Activated CD4-positive, alpha-beta memory T cell treated with anti-CD3 and anti-CD28 coated beads, Interleukin-2, amount 10 ng/mL, durations not matched to agents 7 days and 5 days (primary cell): ENCODE measurements at places on chromosomes 3 and 15. TPM values are rescaled to one million over a fixed set of nuclear protein-coding genes. Genes with fewer than 3 reads are reported as not detected.

Gene CNTN6
- not detected for total RNA-seq

Gene CCDC9B
- total RNA-seq = 2.6 TPM

Gene TRAIP
- 21.0 TPM for total RNA-seq

Gene ADCY5
- total RNA-seq = not detected

Gene HIGD2B
- total RNA-seq = 0.20 TPM

Gene CYP8B1
- not detected for total RNA-seq

Gene C2CD4B
- 0.40 TPM for total RNA-seq

Gene SCAANT1
- total RNA-seq = not detected

Gene TRMT10C
- 21.4 TPM for total RNA-seq

Gene IQCB1
- 39.1 TPM for total RNA-seq

Gene MAPKAPK3
- 146 TPM for total RNA-seq

Gene CRELD1
- 17.1 TPM for total RNA-seq

Gene LRRC34
- 6.0 TPM for total RNA-seq

Gene LRRC31
- total RNA-seq = not detected

Gene CASR
- total RNA-seq = 0.15 TPM

Gene ITIH1
- not detected for total RNA-seq

Gene TM4SF1
- not detected for total RNA-seq

Gene C2CD4A
- total RNA-seq = 0.23 TPM

Gene MGLL
- total RNA-seq = 1.7 TPM

Gene RIOX2
- total RNA-seq = 46.5 TPM

Gene GRK7
- not detected for total RNA-seq

Gene AQP9
- not detected for total RNA-seq

Gene SHISA5
- total RNA-seq = 336 TPM

Gene SYNPR
- not detected for total RNA-seq

Gene SLCO3A1
- 48.8 TPM for total RNA-seq

Gene FSTL1
- total RNA-seq = 0.35 TPM

Gene PLSCR5
- total RNA-seq = not detected

Gene RFT1
- total RNA-seq = 26.4 TPM

Gene KIF7
- total RNA-seq = 0.13 TPM

Gene SI
- total RNA-seq = not detected

Gene ERICH6
- total RNA-seq = 0.38 TPM

Gene ASB14
- not detected for total RNA-seq

Gene PTH1R
- total RNA-seq = not detected

Gene PRSS50
- total RNA-seq = not detected

Gene TGM4
- not detected for total RNA-seq

Gene MYL3
- total RNA-seq = not detected

Gene SERPINI2
- total RNA-seq = not detected

Gene BNC1
- total RNA-seq = not detected
